MG63 (cell line): ENCODE measurements at places on chromosomes 3 and 15.

- no peak for DNase-seq
Observed at GRCh38 chr3:195860456-195860855, 47.9 kb downstream of the TNK2 start.

DNA sequence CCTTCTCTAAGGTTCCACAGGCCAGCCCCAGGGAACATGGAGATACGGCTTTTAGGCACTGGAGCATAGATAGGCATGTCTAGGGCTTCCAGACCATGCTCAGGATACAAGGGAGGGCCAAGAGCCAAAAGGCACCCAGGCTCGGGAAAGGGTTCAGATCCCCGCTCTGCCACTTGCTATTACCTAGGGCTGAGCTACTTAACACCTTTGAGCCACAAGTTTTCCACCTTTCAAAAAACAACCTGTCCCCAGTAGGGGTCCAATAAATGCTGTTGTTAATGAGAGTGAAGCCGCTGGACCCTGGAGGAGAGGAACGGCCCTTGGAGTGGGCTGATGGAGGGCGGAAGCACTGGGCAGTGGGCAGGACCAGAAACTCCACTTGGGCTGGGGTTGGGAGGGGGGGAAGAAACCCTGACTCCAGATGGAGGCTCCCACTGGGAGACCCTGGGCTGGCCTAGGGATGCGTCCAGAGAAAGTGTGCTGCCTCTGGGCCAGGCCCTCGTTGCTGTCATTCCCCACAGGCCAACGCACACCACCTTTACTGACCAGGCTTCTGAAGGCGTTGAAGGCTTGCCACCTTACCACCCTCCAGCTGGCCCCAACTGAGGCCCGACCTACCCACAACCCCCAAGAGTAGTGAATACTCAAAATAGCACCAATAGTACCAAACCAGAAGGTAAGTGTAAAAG, 8.6 kb upstream of the ITPKA start:
- no peak for DNase-seq

GRCh38 chr3:58116985-58117384, 93.8 kb downstream of the DNASE1L3 start:
- DNase-seq, result no peak

DNA sequence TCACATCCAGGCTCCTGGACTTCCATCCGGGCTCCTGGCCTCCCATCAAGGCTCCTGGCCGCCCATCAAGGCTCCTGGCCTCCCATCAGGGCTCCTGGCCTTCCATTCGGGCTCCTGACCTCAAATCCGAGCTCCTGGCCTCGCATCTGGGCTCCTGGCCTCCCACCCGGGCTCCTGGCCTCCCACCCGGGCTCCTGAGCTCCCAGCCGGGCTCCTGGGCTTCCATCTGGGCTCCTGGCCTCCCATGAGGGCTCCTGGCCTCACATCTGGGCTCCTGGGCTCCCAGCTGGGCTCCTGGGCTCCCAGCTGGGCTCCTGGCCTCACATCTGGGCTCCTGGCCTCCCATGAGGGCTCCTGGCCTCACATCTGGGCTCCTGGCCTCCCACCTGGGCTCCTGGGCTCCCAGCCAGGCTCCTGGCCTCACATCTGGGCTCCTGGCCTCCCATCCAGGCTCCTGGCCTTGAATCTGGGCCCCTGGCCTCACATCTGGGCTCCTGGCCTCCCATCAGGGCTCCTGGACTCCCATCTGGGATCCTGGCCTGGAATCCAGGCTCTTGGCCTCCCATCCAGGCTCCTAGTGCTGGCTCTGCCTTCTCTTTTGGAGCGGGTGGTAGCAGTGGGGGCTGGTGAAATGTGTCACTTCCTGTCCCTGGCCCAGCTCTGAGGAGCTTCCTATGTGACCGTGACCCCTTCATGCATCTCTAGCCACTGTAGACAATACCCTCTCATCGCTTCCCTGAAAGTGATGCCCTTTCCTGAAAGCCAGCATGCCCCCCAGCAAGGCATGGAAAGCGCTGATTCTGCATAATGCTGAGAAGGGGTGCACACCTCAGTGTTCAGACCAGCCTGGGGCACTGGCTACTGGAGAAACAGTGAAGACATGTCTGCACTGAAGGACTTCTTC, 62.7 kb upstream of the BLM start:
- DNase-seq, result peak; percentile 47

GRCh38 chr3:53457068-53457467, 37.3 kb upstream of the CACNA1D start:
- no peak for DNase-seq

DNA sequence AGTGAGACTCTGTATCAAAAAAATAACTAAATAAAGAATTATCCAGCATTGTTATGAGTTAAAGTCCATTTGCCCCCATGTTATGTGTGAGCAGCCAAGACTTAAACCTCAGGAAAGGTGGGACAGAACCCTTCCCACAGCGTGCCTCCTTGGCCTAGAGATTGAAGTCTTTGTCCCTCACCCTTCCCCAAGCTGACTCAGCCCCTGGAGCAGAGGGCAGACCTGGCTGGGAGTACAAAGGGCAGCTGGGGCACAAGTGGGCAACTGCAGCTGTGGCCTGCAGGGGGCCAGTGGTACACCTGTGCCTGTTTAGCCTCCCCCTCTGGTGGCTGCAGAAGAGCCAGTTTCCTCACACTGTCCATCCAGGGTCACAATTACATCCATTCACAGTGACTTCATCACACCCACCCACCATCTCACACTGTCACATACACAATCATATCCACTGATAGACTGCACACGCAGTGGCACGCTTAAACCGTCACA, 940 bp upstream of the ACY1 start:
- peak; percentile 60 for DNase-seq
